H9 (cell line): ENCODE measurements at places on chromosomes 2 and 18.

GRCh38 chr2:67462738-67463496, 65.8 kb downstream of the ETAA1 start:
- no peak for DNase-seq

- no peak for DNase-seq
Measured at GRCh38 chr2:215879977-215880940, 133.1 kb downstream of the MREG start.

- DNase-seq, result no peak
Measured at GRCh38 chr2:231469583-231469950, 5.3 kb upstream of the NCL start.

- no peak for DNase-seq
Measured at GRCh38 chr2:28356095-28356911, 36.4 kb upstream of the FOSL2 start.
